ENCODE measurements at places on chromosomes 3 and 15.
A peak's percentile ranks its signal among the peaks of the same experiment; 100 is the strongest.

DNA sequence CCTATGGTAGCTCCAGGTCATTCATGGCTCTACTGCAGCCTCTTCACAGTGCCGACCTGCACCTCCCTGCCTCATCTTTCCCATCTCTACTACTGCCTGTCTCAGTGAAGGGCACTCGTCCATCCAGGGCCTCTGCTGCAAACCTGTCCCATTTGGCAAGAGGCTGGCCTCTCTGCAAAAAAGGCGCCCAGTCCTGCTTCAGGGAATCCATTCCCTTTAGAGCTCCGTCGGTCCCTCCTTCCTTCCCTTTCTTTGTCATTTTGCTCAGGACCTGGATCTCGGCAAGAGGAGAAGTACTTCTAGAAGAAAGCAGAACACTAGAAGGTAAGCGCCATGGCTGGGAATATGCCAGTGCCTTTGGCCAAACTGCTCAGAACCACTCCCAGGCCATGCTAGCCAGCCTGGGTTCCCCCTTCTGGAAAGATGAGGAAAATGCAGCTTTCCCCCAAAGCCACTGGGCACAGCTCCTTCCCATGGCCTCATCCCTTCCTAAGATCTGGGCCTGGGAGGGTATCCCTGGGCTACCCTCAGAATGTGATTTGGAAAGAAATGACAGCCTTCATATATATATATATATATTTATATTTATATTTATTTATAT, 6.4 kb upstream of the ISL2 start:
- peak; percentile 8 for DNase-seq

- no peak for DNase-seq
Measured at GRCh38 chr3:127036209-127037020, 53.5 kb downstream of the PLXNA1 start.

DNA sequence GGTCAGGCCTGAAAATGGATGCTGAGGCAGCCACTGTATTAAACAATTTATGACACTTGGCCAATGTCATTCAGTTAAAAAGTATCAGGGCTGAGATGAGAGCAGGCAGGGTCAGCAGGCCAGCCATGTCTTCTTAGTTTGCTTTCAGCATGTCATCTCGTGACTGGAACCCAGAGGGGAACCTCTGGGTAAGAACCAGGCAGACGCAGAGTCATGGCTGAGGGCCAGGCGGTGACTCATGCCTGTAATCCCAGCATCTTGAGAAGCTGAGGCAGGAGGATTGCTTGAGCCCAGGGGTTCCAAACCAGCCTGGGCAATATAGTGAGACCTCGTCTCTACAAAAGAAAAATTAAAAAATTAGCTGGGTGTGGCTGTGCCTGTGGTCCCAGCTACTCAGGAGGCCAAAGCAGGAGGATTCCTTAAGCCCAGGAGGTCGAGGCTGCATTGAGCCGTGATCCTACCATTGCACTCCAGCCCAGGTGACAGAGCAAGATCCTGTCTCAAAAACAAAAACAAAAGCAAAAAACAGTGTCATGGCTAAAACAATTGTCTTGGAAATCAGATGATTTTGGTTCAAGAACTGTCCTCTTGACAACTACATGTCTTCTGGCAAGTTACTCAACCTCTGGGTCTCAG, 11.7 kb downstream of the BCL2L10 start:
- peak; percentile 30 for DNase-seq

GRCh38 chr3:108554913-108555571, 34.2 kb downstream of the CIP2A start:
- DNase-seq: no peak

DNA sequence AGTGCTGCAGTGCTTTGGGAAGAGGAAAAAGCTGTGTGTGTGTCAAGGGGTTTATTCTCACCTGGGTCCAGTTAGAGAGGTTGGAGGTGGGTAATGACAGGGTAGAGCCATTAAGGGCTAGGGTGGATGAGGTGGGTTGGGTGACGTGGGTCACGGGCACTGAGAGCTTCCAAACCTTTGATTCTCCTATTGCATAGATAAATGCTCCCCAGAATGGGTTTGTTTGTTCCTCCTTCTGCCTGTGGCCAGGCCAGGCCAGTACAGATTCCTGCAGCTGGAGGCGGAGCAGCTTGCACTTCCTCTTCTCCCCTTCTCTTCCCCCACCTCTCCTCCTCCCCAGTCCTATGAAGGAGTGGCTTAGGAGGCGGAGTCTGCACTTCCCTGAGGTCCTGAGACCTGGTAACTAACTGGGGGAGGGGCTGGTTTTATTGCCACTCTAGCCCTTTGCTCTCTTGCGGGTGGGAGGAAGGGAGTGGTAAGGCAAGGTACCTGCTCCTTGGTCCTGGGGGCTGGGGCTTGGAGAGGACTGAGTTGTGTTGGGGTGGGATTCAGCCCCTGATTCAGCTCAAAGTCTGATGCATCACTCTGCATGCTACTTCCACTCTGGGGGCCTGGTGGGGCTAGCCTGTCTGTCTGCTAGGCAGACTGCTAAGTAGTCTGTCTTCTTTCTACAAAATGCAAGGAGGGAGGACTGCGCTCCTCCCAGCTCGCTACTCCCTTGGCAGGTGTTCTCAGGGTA, 3.5 kb downstream of the SPINT1 start:
- DNase-seq: peak; percentile 55

Measured in SHP77 (cell line).